ENCODE measurements at places on chromosomes 7 and 10.

DNA sequence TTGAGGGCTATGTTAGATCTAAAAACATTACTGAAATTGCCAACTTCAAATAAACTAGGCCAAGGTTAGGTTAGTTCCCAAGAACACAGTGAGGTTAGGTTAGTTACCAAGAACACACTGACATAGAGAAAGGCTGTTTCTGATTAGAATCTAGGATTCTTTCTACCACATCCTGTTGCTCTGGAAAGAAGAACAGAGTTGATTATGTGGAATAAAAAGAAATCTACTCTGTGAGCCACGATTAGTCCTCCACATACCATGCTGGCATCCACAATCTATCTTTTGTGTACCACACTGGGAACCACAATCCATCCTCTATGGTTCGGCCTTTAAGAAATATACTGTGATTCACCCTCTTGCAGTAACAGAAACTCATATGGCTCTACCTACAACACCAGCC lies 91.4 kb downstream of the LRRTM3 start:
- DNase-seq, result no peak

DNA sequence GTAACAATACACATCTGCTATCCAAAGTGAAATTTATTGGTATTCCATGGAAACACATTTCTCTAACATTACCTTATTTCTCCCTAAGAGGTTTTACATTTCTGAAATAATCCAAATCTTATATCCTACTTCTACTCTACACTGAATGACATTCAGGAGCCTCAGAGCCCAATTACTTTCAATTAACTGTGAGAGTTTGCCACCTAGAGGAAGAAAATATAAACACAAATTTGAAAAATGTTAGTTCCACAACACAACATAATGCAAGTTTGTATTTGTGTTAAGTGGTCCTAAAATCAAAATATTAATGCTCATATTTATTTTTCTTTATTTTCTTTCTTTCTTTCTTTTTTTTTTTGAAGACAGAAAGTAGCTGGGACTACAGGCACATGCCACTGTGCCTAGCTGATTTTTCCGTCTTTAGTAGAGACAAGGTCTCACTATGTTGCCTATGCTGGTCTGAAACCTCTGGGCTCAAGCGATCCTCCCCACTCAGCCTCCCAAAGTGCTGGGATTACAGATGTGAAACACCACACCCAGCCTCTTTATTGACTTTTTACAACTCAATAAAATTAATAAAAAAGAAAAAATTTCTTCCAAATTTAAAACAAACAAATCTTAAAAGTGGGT lies 46.0 kb downstream of the ATAD1 start:
- DNase-seq, result peak; percentile 55

DNA sequence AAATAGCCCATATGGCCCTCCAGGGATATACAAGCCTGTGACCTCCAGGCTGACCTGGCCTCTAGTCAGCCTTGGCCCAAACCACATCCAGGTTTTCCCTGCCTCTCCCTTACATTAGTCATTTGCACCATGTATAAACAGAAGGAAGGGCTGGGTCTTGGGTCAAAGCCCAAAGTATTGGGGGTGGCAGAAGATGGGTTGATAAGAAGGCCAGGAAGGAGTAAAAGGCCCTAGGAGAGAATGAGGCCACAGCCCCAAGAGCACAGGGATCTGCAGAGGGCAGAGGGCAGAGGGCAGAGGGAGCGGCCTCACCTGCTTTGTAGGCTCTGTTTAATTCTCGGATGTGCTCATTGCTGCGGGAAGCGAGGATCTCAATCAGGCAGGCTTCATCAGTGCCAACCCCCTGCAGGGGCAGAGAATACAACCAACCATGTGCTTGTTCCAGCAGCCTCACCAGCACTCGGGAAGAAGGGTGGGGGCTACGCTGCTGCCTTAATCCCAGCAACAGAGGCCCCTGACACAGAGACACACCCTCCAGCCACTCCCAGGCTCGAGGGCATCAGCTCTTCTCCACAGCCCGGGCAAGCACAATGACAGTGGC lies 31.3 kb downstream of the PLAC9 start:
- no peak for DNase-seq

- no peak for DNase-seq
Observed at GRCh38 chr7:95929710-95930280, 157.4 kb downstream of the DYNC1I1 start.

DNA sequence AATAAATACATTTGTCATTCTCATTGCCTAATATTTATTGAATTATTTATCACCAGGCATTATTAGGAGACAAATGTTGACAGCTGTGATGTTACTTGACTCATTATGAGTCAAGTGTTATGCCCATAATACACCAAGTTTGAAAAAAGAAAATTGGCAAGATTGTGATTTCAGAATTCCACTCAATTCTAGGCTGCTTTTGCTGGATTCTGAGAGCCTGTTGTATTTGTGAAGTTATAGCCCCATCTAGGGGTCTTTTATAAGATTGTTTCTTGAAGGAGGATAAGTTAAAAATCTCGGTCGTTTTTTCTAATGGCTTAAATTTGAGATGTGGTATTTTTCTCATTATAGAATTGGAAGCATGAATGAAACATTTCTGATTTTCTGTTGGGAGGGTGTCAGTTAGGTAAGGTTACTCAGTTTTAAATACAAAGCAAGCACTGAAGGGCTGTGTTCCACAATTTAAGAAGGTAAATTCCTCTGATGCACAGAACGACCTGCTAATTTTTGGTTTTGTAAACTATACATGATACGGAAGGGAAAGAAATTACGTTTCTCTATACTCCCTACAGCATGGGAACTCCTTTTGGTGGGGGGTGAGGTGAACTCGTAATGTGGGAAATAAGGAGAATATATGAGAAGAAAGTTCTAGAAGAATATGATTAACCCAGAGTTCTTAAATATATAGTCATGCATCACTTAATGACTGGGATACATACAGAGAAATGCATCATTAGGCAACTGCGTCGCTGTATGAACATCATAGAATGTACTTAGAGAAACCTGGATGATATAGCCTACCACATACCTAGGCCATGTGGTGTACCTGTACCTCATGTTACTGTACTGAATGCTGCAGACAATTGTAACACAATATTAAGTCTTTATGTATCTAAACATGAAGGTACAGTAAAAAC lies 2.6 kb downstream of the STK31 start:
- DNase-seq, result peak; percentile 76

DNA sequence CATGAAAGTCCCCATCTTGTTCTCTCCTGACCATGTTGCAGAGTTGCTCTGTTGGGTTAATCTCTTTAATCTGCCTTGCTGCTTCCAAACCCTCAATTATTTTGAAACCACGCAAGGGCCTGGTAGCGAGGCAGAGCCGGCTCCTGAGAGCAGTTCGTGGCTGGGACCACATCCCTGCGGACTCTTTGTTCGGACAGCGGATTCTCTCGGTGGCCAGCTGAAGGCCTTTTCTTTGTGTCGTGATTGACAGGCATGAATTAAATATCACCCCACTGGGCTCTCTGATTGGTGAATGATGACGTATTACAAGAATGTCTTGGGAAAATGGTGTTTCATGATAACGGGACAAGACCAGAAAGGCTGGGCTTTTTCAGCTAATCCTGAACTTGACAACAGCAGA lies 66.9 kb upstream of the ARHGAP21 start:
- DNase-seq, result no peak

- peak; percentile 65 for DNase-seq
Observed at GRCh38 chr10:65911151-65911835, 1014.5 kb upstream of the LRRTM3 start.

GRCh38 chr7:7768977-7769709 lies 50.7 kb upstream of the RPA3 start:
- DNase-seq, result no peak

GRCh38 chr7:3067606-3068380 lies 24.1 kb upstream of the CARD11 start:
- DNase-seq, result no peak

- DNase-seq, result no peak
Observed at GRCh38 chr7:25978466-25978865, 173.5 kb upstream of the NFE2L3 start.
